ENCODE measurements at places on chromosomes 5 and 9.

GRCh38 chr9:130616451-130616850 lies 37.1 kb downstream of the FUBP3 start:
- DNase-seq: no peak

- no peak for DNase-seq
Observed at GRCh38 chr9:129220771-129221170, 42.7 kb upstream of the IER5L start.

DNA sequence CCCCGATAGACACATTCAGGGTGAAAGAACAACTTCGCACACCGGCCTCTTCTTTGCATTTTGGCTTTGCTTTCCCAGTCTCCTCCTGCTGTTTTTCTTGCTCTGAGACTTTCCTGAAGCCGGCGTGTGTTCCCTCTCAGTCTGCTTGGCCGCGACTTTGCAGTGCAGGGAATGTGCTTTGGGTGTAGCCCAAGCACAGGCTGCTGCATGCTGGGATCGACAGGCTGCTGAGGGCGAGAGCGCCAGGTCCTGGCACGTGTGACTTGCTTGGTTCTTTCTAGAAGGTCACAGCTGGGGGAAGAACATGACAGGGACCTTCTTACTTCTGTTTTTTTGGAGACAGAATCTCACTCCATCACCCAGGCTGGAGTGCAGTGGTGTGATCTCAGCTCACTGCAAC lies 40.6 kb downstream of the TENT4A start:
- no peak for DNase-seq

GRCh38 chr9:134791009-134791408 lies 89.6 kb upstream of the FCN2 start:
- DNase-seq: no peak

GRCh38 chr5:37738057-37738691 lies 101.7 kb downstream of the GDNF start:
- DNase-seq: no peak

GRCh38 chr5:25688156-25688555 lies 1043.4 kb upstream of the CDH10 start:
- no peak for DNase-seq

Data from iPS-NIHi11 (cell line).